DMS79 (cell line): ENCODE measurements at places on chromosomes 7 and 10.

DNA sequence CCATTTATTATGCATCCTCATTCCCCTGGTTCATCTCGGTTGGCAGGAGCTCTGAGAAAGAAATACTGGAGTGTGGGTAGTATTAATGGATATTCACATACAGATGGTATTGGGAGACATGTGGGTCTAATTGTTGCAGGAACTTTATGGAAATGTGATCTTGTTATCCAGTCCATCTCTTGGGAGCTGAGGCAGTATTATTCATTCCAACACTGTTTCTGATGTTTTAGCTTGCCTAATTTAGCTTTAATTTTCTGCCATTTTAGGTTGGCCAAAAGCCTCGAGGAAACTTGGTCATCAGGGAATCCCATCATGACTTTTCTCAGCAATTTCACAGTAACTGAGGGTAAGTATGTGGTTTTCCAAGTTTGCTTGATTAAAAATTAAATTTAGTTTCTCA, 125.7 kb downstream of the ABCA13 start:
- no peak for DNase-seq

GRCh38 chr10:72588266-72588665, 37.6 kb downstream of the MICU1 start:
- no peak for DNase-seq

DNA sequence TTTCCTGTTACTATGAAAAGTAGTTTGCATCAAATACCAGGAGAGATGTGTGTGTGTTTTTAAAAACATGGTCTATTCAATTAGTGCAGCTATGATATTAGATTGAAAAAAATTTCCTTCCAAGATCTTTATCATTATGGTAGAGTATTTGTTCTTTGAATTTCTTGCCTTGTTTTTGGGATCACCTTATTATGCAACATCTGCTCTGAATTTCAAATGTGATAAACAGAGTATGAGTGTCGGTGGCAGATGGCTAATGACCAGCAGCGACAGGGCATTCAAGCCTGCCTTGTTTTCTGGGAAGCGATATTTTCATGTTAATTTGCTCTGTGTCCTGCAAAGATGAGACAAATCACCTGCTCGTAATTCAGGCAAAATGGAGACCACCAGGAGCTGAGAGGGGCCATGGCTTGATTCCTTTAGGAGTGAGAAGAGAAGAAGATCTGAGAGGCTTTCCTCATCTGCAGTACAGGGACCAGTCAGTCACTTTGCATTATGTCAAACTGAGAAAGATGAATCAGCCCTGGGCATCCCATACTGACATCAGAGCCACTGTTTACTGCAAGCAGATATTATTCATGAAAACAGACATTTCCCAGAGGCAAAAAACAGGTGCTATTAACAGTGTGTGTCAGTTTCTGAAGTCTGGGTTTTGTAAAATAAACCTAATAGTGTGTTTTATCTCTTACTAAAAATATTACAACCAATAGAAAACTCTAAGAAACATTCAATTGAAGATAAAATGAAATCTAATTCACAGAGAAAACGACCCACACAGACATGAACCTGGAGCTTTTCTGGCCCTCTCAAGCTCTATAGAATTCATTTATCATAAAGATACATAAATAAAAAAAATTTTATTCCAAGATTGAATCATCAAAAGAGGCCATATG, 67.6 kb downstream of the CDK6 start:
- no peak for DNase-seq

DNA sequence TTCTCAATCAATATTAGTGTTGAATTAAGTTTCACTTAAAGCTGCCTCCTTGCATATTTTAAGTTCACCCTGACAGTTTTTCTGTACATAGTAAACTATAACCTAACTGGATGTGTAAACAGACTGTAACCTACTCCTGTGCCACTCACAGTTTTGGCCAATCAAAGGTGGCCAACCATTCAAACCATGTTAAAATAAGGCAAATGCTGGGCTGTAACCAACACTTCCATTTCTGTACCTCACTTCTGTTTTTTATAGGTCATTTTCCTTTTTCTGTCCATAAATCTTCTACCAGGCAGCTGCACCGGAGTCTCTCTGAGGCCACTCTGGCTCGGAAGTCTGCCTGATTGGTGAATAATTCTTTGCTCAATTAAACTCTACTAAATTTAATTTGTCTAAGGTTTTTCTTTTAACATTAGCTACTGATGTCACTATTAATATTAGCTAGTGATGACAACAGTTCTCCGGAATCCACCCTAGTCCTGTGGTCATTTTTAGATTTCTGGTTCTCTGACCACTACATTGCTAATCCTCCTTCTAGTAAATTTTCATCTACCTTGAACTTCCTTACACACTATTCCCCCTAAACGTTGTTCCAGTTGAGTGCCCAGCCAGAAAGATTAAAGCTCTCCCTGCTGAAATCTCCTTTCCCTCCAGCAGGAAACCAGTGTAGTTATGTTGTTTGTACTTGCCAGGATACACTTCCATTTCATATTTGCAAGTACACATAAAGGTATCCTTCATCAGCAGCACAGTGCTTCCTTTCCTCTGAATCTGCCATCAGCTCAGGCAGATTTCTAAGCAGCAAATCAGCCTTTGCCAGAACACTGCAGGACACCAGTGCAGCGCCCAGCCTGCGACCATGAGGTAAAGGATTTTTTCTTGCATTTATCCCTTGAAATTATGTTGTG, 18.6 kb upstream of the IFIT2 start:
- no peak for DNase-seq

GRCh38 chr10:2366264-2366931, 629.1 kb upstream of the ADARB2 start:
- DNase-seq = no peak

DNA sequence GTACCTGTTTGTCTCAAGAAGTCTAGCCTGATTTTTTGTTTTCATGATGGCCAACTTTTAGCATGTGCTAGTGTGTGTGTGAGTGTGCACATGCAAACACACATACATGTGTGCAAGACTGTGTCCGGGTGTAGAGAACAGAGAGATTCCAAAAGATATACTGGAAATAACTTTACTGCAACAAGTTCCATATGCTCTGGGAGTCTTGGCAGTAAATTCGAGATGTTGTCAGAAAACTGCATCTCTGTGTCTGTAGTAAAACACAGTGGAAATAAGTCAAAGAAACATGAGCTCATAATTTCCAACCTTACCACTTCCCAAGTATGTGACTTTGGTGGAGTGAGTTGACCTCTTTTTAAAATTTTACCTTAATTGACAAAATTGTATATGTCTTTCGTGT, 950.8 kb upstream of the C7orf33 start:
- no peak for DNase-seq

DNA sequence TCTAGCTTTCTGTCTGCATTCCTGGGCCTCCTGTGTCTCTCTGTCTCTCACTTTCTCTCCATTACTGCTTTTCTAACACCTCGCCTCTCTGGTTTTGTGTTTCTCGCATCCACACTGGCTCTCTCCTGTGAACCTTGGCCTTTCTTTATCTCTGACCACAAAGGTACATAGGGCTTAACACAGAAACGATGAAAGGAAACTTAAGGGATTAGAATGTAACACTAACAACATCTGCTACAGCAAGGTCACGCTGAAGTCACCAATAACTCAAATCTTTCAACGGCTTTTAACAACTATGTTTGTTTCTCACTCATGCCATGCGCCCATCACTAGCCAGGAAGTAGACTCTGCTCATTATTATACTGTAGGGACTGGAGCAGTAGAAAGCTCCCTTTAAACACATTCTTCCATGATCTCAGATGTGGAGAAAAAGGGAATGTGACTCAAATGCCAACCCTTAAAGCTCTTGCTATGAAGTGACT, 9.3 kb upstream of the OR6V1 start:
- no peak for DNase-seq

DNA sequence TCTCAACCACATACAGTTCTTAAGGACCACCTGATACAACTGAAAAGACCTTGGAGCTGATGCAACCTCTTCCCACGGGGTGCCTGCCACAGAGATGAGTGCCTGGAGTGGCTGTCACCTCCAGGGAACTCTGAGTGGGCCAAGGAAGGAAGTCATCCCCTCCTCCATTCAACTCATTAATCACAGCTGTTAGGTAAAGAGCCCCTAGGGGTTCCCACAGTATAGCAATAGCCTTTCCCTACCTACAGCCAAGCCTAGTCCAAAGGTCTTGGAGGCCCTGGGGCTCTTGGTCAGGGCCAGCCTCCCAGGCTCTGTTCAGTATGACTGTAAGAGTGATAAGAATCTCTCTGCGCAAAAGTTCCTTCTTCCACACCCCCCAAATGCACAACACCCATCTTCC, 70.4 kb upstream of the NFE2L3 start:
- DNase-seq = no peak

DNA sequence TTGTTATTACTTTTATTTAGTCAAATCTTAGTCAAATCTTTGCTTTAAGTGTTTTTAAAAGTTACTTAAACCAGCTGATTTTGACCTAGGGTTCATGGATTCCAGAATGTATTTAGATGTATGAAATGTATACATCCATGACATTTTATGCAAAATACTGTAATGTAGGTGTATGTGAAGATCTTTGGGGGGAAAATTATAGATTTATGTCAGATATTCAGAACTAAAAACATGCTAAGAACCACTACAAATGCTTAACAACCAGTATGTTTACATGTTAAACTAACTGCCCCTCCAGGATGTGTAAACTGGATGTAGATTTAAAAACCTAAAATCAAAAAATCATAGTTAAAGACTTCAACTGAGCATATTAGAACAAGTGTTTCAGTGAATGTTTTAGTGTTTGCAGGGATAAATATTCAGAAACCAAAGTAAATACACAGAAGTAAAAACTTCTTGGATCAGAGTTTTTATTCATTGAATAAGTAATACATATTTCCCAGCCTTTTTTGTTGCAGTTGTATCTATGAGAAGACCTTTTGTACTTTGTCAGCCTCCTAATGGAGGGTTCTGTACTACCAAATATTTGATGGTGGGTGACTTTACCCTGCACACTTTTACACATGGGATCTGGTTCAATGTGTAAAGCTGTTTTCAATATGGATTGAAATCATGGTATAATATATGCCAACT, 3.9 kb downstream of the CPED1 start:
- no peak for DNase-seq
